Common myeloid progenitor, CD34-positive (primary cell): ENCODE measurements at places on chromosomes 7 and 10.
A peak's percentile ranks its signal among the peaks of the same experiment; 100 is the strongest.

DNA sequence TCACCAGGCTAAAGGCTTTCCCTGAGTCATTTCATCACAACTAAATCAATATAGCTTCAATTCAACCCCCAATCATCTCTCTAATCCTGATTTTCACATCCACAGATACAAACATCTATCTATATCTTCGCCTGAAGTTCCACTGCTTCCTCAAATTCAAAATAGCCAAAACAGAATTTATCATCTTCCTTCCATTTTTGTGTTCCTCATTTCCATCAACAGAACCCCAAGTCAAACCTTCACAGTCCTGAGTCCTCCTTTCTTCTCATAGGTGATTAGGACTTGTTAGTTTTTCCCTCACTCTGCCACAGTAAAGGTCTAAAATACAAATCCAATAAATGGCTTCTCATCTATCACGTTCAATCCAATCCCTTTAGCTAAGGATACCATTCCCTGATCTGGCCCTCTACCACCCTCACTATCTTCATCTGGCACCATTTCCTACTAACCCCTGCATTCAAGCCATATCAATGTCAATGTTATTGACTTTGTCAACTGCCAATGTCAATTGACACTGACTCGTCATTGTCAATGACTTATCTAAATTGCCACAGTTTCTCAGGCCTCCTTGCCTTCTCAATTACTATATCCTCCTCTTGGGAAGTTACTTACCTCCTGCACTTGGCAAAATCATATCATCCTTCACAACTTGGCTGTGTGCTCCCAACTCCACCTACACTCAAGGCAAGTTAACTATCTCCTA lies 2.6 kb downstream of the HYCC1 start:
- no peak overlapping the region for H3K4me3 ChIP-seq
- DNase-seq: no peak
- H3K27ac ChIP-seq: no peak overlapping the region
- no peaks in the 10 kb centered on the region for H3K27me3 ChIP-seq

GRCh38 chr10:57785068-57785467 lies 482.6 kb downstream of the IPMK start:
- no peaks in the 10 kb centered on the region for H3K36me3 ChIP-seq
- no peaks in the 10 kb centered on the region for H3K4me1 ChIP-seq
- no peak overlapping the region for H3K27ac ChIP-seq
- H3K27me3 ChIP-seq: no peaks in the 10 kb centered on the region
- no peak for DNase-seq

GRCh38 chr7:68474661-68475216 lies 1123.5 kb upstream of the AUTS2 start:
- H3K4me1 ChIP-seq: no peaks in the 10 kb centered on the region
- no peak overlapping the region for H3K4me3 ChIP-seq
- H3K27ac ChIP-seq: no peak overlapping the region
- H3K36me3 ChIP-seq: no peaks in the 10 kb centered on the region
- no peak for DNase-seq

GRCh38 chr7:73768641-73769480 lies 1.2 kb downstream of the CLDN3 start:
- no peak overlapping the region for H3K4me3 ChIP-seq
- H3K27ac ChIP-seq: no peak overlapping the region
- peaks cover 57% of the 10 kb centered on the region for H3K27me3 ChIP-seq
- no peaks in the 10 kb centered on the region for H3K36me3 ChIP-seq

DNA sequence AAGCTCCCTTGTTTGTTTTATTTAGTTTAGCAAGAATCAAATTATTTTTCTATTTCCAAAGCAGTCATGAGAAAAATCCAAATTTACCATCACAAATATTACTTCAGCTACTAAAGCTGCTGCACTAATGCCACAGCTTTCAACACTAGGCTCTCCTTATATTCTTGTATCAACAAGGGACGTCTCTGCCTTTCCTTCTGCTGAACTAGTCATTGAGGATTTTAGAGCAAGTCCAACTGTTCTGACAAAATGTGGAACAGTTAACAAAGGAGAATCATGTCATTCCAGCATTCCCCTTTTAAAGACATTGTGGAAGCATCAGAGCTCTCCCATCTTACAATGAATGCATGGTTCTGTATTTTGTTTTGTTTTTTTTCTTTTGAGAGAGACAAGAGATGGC lies 28.6 kb downstream of the FAM13C start:
- H3K4me1 ChIP-seq: no peaks in the 10 kb centered on the region
- no peaks in the 10 kb centered on the region for H3K36me3 ChIP-seq
- no peaks in the 10 kb centered on the region for H3K27me3 ChIP-seq
- no peak overlapping the region for H3K27ac ChIP-seq

DNA sequence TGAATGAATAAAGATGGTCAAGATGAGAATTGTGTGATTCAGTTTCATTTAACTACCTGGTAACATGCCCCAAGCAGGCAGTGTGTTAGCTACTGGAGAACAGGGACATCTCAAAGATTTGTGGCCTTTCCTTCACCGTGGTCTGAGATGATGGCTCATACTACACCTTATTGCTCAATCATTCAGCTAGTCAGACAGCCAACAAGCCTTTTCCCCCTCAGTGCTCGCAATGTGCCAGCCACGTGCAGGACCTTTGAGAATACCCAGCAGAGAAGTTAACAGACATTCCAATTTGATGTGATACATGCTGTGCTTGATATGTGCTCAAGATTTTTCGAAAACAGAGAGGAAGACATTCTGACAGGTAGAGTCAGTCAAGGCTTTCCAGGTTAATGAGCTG lies 562.8 kb downstream of the SUGCT start:
- DNase-seq: no peak
- H3K27me3 ChIP-seq: no peaks in the 10 kb centered on the region
- H3K36me3 ChIP-seq: no peaks in the 10 kb centered on the region
- H3K27ac ChIP-seq: no peak overlapping the region
- H3K4me1 ChIP-seq: no peaks in the 10 kb centered on the region
- no peak overlapping the region for H3K4me3 ChIP-seq

- DNase-seq: no peak
- H3K36me3 ChIP-seq: no peaks in the 10 kb centered on the region
- H3K27ac ChIP-seq: no peak overlapping the region
- H3K4me1 ChIP-seq: no peaks in the 10 kb centered on the region
These were observed 57.7 kb upstream of the CDK13 start for GRCh38 chr7:39892361-39892760.

- H3K36me3 ChIP-seq: peaks cover 6% of the 10 kb centered on the region
- no peak for DNase-seq
- H3K27me3 ChIP-seq: no peaks in the 10 kb centered on the region
- no peak overlapping the region for H3K4me3 ChIP-seq
- no peak overlapping the region for H3K27ac ChIP-seq
These were observed 19.7 kb upstream of the FKBP9 start for GRCh38 chr7:32937344-32938174.

GRCh38 chr7:84674236-84674913 lies 479.8 kb upstream of the SEMA3A start:
- H3K27ac ChIP-seq: no peak overlapping the region
- no peaks in the 10 kb centered on the region for H3K4me1 ChIP-seq
- no peaks in the 10 kb centered on the region for H3K36me3 ChIP-seq
- no peak overlapping the region for H3K4me3 ChIP-seq
- H3K27me3 ChIP-seq: no peaks in the 10 kb centered on the region

DNA sequence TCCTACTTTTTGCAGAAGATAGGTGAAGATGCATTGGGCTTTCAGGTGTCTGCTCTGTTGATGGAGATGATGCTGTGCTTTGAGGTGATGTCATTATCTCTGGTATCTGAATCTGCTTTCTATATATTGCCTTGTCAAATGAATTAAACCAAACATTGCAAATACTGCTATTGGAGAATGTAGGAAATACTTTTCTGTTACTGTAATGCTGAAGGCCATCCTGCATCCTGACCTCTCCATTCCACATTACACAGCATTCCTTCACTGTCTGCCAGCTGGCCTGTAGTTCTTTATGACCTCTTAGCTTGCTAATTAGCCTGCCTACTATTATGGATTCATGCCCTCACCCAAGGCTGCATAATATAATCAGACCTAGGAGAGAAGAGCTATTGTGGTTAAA lies 73.2 kb downstream of the VCL start:
- no peaks in the 10 kb centered on the region for H3K27me3 ChIP-seq
- H3K27ac ChIP-seq: no peak overlapping the region
- no peaks in the 10 kb centered on the region for H3K4me1 ChIP-seq
- H3K36me3 ChIP-seq: peaks cover 29% of the 10 kb centered on the region
- H3K4me3 ChIP-seq: no peak overlapping the region

DNA sequence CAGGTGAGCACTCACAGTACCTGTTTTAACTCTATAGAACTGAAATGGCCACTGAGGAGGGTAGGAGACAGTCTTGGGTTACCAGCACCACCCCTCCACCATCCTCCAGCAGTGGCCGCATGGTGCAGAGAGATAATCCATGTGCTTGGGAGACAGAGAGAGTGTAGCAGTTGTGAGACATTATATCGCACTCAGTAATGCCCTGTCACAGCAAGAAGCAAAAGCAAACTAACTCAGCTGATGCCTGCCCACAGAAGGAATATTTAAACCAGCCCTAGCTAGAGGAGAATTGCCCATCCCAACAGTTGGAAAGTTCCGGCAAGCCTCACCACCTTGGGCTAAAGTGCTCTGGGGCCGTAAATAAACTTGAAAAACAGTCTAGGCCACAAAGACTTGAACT lies 58.8 kb upstream of the HBP1 start:
- H3K4me3 ChIP-seq: no peak overlapping the region
- H3K4me1 ChIP-seq: no peaks in the 10 kb centered on the region
- no peaks in the 10 kb centered on the region for H3K36me3 ChIP-seq
- no peaks in the 10 kb centered on the region for H3K27me3 ChIP-seq

- peak; percentile 26 for DNase-seq
- no peak overlapping the region for H3K4me3 ChIP-seq
- peaks cover 7% of the 10 kb centered on the region for H3K4me1 ChIP-seq
- peak overlapping the region; percentile 34 for H3K27ac ChIP-seq
- H3K36me3 ChIP-seq: no peaks in the 10 kb centered on the region
These were observed 44.9 kb upstream of the FAM3C start for GRCh38 chr7:121440857-121441503.

GRCh38 chr7:98210513-98211220 lies 572 bp upstream of the BHLHA15 start:
- no peaks in the 10 kb centered on the region for H3K27me3 ChIP-seq
- peaks cover 9% of the 10 kb centered on the region for H3K36me3 ChIP-seq
- peaks cover 4% of the 10 kb centered on the region for H3K4me1 ChIP-seq
- no peak for DNase-seq

DNA sequence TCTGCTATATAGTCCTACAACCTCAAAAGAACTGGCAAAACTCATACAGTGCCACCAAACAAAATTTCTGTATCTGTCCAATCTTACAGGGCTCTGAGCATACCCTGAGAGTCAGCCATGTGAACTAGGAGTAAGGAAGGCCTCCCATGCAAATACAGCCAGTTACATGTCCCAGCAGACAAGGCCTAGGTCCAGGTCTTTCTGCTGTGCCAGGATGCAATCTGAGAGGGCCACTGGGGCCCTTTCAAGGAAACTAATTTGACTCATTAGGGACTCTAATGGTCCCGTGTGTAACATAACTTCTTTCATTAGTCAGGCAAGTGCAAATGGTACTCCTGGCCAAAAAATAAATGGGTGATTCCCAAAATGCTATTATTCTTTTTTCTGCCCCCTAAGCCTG lies 17.9 kb upstream of the HIBADH start:
- no peak for DNase-seq
- no peaks in the 10 kb centered on the region for H3K36me3 ChIP-seq
- H3K4me3 ChIP-seq: no peak overlapping the region
- H3K27me3 ChIP-seq: no peaks in the 10 kb centered on the region

DNA sequence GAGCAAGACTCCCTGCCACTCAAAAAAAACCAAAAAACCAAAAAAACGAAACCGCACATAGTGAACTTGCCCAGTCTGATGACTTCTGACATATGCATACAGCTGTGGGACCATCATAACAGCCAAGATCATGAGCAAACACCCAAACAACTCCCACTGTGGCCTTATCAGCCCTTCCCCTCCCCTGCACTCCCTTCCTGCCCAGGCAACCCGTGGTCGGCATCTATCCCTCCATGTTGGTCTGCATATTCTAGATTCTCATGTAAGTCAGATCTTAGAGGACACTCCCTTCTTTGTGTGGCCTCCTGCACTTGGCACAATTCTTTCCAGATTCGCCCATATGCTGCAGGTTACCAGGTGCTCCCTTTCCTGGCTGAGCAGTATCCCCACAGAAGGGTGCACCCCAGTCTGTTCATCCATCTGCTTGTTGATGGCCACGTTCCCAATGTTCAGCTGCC lies 72.8 kb downstream of the GNA12 start:
- DNase-seq: peak; percentile 96
- H3K4me1 ChIP-seq: peaks cover 13% of the 10 kb centered on the region
- peaks cover 3% of the 10 kb centered on the region for H3K36me3 ChIP-seq
- H3K27ac ChIP-seq: peak overlapping the region; percentile 71

DNA sequence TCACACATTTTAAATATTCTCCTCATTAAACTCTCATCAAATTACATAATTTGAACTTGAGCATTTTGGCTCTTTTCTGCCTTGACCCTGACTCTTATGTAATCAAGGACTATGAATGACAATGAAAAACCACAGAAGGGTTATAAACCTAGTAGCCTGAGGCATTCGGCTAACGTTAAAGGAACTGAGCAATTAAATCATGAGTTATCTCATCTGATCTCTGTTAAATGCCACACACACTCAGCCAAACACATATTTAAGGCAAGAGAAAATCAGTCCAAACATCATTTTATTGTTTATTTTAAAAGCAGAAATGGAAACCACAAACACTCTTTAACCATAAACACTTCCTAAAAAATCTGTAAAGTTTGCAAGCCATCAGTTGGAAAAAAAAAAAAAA lies 204.3 kb downstream of the DGKI start:
- H3K27me3 ChIP-seq: peaks cover 5% of the 10 kb centered on the region
- H3K4me1 ChIP-seq: no peaks in the 10 kb centered on the region
- H3K4me3 ChIP-seq: no peak overlapping the region
- H3K36me3 ChIP-seq: no peaks in the 10 kb centered on the region

- H3K4me3 ChIP-seq: no peak overlapping the region
- DNase-seq: no peak
- no peaks in the 10 kb centered on the region for H3K4me1 ChIP-seq
These were observed 152.5 kb upstream of the ZMIZ1 start for GRCh38 chr10:78916227-78916626.

DNA sequence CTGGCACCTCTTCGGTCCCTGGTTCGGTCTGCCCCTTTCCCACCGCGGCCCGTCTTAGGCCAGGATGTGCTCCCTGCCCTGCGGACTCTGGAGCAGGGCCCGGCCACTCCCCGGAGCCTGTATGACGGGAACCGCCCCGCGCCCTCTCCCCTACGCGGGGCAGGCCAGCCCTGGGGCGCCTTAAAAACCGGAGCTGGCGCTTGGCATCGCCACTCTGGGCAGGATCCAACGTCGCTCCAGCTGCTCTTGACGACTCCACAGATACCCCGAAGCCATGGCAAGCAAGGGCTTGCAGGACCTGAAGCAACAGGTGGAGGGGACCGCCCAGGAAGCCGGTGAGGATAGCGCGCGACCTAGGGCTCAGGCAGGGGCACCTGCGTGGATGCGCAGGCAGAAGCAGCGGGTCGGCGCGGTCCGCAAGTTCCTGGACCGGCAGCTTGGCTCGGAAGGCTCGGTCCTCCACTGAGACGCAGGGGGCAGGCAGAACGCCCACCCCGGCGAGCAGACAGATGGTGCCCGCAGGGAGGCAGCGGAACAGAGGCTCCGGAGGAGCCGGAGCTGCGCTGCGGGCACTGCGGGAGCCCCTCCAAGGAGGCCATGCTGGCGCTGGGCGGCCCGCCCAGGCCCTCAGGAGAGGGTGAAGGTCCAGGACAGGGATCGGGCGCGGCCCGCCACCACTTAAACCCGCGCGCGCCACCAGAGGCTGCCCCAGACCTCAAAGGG lies at the start of gene ADIRF:
TSS of gene ADIRF (plus strand) at position 212 of the 723 bp plus-strand sequence. CDS start at position 275, 63 bp downstream.
- H3K4me1 ChIP-seq: peaks cover 50% of the 10 kb centered on the region
- peaks cover 38% of the 10 kb centered on the region for H3K27me3 ChIP-seq
- DNase-seq: peak; percentile 47
- H3K4me3 ChIP-seq: peak within 1 kb of the TSS; percentile 43
